GM23248 (cell line): ENCODE measurements at places on chromosomes 1 and 21.
A peak's percentile ranks its signal among the peaks of the same experiment; 100 is the strongest.

- no peak overlapping the region for H3K4me3 ChIP-seq
- H3K36me3 ChIP-seq = no peaks in the 10 kb centered on the region
- H3K27ac ChIP-seq = no peak overlapping the region
- H3K27me3 ChIP-seq = no peaks in the 10 kb centered on the region
- no peak for DNase-seq
- peaks cover 18% of the 10 kb centered on the region for H3K4me1 ChIP-seq
Observed at GRCh38 chr1:91653183-91653582, 152.5 kb downstream of the CDC7 start.

- no peaks in the 10 kb centered on the region for H3K36me3 ChIP-seq
- no peak for DNase-seq
- H3K27me3 ChIP-seq = no peaks in the 10 kb centered on the region; the same call in 1 of the 2 replicates
- no peak overlapping the region for H3K27ac ChIP-seq
- H3K4me3 ChIP-seq = no peak overlapping the region
- no peaks in the 10 kb centered on the region for H3K4me1 ChIP-seq
Observed at GRCh38 chr1:3169665-3170356, 100.8 kb downstream of the PRDM16 start.

DNA sequence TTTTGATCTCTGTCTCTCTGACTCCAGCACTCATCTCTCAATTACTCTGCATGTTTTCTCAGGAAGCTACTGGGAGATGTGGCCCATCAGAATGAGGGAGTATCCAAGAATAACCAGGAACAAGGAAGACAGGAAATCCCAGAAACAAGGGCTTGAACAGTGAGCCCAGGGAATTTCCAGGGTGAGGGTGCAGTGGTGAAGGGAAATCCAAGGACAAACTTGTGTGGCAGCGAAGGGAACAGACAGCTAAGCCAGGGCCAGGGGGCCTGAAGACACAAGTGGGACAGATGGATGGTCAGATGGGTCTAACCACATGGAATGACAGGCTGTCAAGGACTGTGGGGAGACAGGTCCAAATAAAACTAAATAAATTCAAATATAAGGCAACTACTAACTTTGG lies 121.8 kb upstream of the ERRFI1 start:
- DNase-seq = no peak
- H3K4me3 ChIP-seq = no peak overlapping the region
- no peaks in the 10 kb centered on the region for H3K4me1 ChIP-seq
- H3K27me3 ChIP-seq = no peaks in the 10 kb centered on the region
- no peaks in the 10 kb centered on the region for H3K36me3 ChIP-seq
- no peak overlapping the region for H3K27ac ChIP-seq

DNA sequence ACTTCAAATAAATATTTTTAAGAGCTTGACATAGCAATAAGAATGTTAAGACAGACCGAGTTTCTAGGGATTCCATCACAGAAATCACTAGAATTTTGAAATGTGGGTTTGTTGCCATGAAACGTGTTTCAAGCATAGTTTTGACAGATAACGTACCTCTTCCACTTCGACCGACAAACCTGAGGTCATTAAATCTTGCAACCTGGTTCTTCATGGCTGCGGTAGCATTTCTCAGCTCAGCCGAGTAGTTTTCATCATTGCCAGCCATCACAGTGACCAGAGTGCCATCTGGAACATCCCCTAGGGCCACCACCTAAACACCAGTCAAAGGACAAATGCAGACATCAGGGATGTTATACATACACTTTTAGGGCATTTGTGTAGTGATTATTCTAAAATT lies 168.7 kb downstream of the RUNX1 start:
- no peaks in the 10 kb centered on the region for H3K27me3 ChIP-seq
- DNase-seq = no peak
- H3K36me3 ChIP-seq = peaks cover 84% of the 10 kb centered on the region
- peaks cover 67% of the 10 kb centered on the region for H3K4me1 ChIP-seq

DNA sequence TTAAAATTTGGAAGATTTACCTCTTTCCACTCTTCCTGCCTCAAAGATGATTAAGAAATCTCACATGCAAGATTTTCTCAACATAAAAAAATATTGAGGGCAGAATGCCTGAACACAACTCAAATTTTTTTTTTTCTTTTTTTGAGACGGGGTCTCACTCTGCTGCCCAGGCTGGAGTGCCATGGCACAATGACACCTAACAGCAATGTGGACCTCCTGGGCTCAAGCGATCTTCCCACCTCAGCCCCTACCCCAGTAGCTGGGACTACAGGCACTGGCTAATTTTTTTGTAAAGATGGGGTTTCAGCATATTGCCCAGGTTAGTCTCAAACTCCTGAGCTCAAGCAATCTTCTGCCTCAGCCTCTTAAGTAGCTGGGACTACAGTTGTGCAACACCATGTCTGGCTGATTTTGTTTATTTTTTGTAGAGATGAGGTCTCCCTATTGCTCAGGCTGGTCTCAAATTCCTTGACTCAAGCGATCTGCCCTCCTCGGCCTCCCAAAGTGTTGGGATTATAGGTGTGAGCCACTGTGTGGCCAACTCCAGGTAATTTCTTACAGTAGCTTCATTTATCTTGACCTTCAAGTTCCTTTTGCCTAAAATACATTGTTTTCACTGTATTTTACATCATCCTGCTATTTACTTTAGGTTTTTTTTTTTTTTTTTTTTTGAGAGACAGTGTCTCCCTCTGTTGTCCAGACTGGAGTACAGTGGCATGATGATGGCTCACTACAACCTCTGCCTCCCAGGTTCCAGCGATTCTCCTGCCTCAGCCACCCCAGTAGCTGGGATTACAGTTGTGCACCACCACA lies 10.4 kb downstream of the NUCKS1 start:
- H3K36me3 ChIP-seq = peaks cover 19% of the 10 kb centered on the region
- H3K27me3 ChIP-seq = no peaks in the 10 kb centered on the region
- DNase-seq = peak; percentile 62

- H3K27ac ChIP-seq = no peak overlapping the region
- H3K4me1 ChIP-seq = peaks cover 23% of the 10 kb centered on the region
- no peaks in the 10 kb centered on the region for H3K27me3 ChIP-seq
- peak; percentile 42 for DNase-seq
- H3K4me3 ChIP-seq = no peak overlapping the region
Observed at GRCh38 chr1:160373696-160374095, 6.8 kb downstream of the NHLH1 start.

GRCh38 chr21:15742052-15742670 lies 12.4 kb downstream of the USP25 start:
- H3K4me1 ChIP-seq = peaks cover 17% of the 10 kb centered on the region
- H3K27ac ChIP-seq = no peak overlapping the region
- no peak overlapping the region for H3K4me3 ChIP-seq
- no peaks in the 10 kb centered on the region for H3K36me3 ChIP-seq

GRCh38 chr1:173411835-173412742 lies 65.0 kb upstream of the PRDX6 start:
- no peaks in the 10 kb centered on the region for H3K27me3 ChIP-seq
- peak; percentile 93 for DNase-seq
- H3K27ac ChIP-seq = peak overlapping the region; percentile 46

DNA sequence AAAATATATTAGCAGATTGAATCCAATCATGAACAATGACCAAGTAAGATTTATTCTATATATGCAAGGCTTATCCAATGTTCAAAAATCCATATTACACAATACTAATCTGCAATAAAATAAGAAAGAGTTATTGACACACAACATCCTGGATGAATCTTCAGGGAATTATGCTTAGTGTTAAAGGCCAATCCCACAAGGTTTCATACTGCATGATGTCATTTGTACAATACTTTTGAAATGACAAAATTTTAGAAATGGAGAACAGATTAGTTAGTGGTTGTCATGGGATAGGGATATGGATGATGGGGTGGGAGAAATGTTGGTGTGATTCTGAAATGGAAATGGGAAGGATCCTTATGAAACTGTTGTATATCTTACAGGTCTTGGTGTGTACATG lies 425.7 kb downstream of the SIPA1L2 start:
- H3K27ac ChIP-seq = no peak overlapping the region
- H3K27me3 ChIP-seq = no peaks in the 10 kb centered on the region; the same call in 1 of the 2 replicates
- no peak for DNase-seq
- H3K4me3 ChIP-seq = no peak overlapping the region
- no peaks in the 10 kb centered on the region for H3K36me3 ChIP-seq
- H3K4me1 ChIP-seq = no peaks in the 10 kb centered on the region

DNA sequence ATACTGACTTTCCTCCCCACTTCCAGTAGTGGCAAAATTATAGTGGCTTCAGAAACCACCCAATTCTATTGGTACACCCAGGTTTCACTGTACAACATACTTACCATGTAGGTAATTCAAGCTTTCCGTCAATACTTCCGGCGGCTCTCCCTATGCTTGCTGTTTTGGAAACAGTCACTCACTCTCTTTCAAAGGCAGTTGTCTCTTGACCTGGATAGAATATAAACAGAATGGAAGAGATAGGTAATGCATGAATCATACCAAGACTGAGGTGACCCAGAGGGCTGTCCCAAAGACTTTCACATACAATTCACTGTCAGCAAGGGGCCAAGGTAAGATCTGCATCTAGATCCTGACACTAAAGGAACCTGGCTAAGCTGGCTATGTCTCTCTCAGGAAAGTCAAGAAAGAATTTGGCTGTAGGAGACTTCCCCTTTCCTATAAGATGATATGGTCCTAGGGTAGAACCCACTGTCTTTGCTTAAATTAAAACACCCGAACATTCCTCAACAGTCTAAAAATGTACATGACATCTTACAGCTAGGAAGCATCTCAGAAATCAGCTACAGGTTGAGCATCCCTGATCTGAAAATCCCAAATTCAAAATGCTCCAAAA lies 59.6 kb downstream of the LUZP1 start:
- no peak overlapping the region for H3K27ac ChIP-seq
- H3K4me3 ChIP-seq = no peak overlapping the region
- H3K27me3 ChIP-seq = no peaks in the 10 kb centered on the region
- no peak for DNase-seq
- peaks cover 24% of the 10 kb centered on the region for H3K4me1 ChIP-seq

DNA sequence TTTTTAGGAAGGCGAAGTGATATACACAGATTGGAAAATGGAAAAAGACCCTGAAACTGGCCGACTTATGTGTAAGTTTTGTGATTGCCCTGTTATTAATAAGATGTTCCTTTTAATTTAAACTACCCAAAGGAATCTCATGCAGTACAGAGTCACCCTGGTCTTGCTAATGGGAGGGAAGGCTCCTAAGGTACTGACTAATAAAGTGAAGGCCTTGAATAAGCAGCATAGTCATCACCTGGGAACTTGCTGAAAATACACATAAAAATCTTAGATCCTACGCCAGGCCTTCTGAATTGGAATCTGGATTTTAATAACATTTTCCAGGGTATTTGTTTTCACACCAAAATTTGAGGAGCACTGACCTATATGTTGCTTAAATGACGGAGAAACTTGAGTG lies 73.4 kb upstream of the MCOLN3 start:
- H3K36me3 ChIP-seq = no peaks in the 10 kb centered on the region
- no peaks in the 10 kb centered on the region for H3K27me3 ChIP-seq
- H3K27ac ChIP-seq = no peak overlapping the region
- H3K4me1 ChIP-seq = peaks cover 15% of the 10 kb centered on the region

DNA sequence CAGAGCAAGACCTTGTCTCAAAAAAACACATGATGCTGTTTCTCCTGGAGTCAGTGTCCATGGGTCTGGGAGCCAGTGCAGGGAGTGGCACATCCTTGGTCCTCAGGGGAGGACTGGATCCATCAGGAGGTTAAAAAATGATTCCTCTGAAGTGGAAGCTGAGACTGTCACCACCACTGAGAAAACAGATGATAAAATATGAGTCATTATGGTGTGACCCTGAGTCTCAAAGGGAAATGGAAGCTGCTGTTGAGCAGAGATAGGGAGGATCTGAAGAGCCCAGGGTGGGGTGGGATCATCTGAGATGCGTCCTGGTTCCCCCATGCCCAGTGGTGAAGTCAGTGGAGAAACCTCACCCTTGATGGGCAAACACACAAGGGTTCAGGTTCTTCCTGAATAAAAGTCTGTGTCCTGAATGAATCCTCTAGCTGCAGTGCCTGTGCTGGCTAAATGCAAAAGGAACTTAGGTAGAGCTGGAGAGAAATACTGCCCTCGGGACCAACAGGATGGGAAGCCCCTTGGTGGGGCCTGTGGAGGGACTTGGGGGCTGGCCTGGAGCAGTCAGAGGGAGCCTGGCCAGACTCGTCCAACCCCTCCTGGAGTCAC lies 61.6 kb upstream of the TENT5B start:
- no peaks in the 10 kb centered on the region for H3K36me3 ChIP-seq
- no peaks in the 10 kb centered on the region for H3K4me1 ChIP-seq
- no peak overlapping the region for H3K27ac ChIP-seq
- DNase-seq = peak; percentile 47
- H3K27me3 ChIP-seq = no peaks in the 10 kb centered on the region

DNA sequence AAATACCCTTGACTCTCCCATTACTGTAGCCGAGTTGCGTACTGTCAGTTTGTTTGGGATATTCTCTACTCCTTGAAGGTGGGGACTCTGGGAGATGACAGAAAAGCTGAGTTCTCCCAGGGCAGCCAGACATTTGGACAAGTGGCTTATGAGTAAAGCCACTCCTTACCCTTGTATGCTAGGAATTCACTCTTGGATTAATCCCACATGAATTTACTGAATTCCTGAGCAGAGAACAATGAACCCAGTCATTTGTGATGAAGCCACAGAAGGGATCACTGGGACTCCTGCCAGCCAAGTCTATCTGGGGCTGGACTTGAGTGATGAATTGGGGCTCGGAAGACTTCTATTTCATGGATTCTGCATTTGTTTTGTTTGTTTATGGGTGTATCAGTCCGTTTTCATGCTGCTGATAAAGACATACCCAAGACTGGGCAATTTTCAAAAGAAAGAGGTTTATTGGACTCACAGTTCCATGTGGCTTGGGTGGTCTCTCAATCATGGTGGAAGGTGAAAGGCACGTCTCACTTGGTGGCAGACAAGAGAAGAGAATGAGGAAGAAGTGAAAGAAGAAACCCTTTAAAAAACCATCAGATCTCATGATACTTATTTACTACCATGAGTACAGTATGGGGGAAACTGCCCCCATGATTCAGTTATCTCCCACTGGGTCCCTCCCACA lies 25.1 kb downstream of the C1orf116 start:
- peak overlapping the region; percentile 45 for H3K4me3 ChIP-seq
- H3K27ac ChIP-seq = peak overlapping the region; percentile 78
- H3K4me1 ChIP-seq = peaks cover 22% of the 10 kb centered on the region

DNA sequence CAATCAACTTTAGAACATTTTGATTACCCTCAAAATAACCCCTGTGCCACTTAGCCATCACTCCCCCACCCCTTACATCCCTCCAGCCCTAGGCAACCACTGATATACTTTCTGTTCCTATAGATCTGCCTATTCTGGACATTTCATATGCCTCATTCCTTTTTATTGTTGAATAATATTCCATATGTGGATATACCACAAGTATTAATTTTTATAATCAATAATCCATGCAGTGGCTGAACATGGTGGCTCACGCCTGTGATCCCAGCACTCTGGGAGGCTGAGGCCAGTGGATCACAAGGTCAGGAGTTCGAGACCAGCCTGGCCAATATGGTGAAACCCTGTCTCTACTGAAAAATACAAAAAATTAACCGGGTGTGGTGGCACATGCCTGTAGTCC lies 20.1 kb upstream of the MED18 start:
- no peaks in the 10 kb centered on the region for H3K27me3 ChIP-seq
- H3K27ac ChIP-seq = no peak overlapping the region
- H3K4me1 ChIP-seq = no peaks in the 10 kb centered on the region
- H3K4me3 ChIP-seq = no peak overlapping the region
- no peaks in the 10 kb centered on the region for H3K36me3 ChIP-seq

GRCh38 chr1:204728456-204728855 lies 42.9 kb upstream of the LRRN2 start:
- no peak overlapping the region for H3K4me3 ChIP-seq
- H3K36me3 ChIP-seq = no peaks in the 10 kb centered on the region
- no peaks in the 10 kb centered on the region for H3K4me1 ChIP-seq
- H3K27ac ChIP-seq = no peak overlapping the region
